ENCODE measurements at places on chromosomes 5 and 9.

- DNase-seq, result peak; percentile 68
Measured at GRCh38 chr5:149442563-149443182, 63.6 kb upstream of the IL17B start.

GRCh38 chr5:163424836-163425235 is 12.6 kb upstream of the CCNG1 start:
- no peak for DNase-seq

GRCh38 chr9:133181561-133181960 is 17.8 kb upstream of the GBGT1 start:
- no peak for DNase-seq

DNA sequence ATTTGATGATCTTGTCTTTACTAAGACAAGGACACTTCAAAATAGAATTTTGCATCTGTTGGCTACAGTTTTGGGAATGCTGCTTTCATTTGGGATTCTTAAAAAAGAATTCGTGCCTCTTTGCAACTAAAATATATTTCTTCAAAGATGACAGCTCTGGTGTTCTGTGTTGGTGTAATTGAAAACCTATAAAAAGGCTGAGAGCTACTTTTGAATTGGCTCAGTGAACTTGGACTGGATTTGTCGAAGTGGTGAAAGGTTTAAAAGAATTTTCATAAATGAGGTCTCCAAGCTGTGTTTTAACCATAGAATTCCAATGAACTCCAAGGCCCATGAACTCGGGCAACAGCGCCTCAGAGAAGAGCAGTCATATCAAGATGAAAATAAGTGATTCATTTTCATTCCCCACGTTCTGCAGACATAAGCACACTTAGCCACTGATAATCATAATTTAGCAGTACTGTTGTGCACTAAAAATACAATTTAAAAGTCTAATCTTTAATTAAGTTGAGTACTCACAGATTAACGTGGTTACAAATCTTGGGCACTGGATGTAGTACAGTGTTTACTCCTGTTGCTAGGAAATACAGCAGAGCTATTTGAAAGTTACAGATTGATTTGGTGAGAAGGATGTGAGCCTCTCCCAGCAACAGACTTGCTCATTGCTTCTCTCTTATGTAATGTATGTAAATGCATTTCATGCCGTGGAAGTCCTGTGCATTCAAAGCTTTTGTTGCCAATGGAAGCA is 10.9 kb downstream of the SNCAIP start:
- no peak for DNase-seq

GRCh38 chr5:123873846-123874245 is 361.9 kb downstream of the CSNK1G3 start:
- DNase-seq, result no peak

DNA sequence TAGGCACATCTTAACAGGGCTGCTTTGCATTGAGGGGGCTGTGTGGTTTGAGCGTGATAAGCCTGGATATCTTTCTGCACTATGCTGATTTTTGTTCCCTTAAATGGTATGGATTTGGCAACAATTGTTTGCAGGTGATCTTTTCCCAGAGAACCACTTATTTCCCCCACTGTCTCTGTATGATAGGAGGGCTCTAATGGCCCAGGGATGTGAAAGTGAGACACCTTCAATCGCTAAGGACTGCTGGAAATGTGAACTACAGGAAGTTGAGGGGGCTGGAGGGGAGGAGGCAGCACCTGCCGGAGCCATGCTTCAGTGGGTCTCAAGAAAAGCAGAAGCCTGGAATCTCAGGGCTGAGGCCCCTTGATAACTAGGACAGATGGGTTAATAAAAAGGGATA is 29.4 kb downstream of the SYK start:
- no peak for DNase-seq

DNA sequence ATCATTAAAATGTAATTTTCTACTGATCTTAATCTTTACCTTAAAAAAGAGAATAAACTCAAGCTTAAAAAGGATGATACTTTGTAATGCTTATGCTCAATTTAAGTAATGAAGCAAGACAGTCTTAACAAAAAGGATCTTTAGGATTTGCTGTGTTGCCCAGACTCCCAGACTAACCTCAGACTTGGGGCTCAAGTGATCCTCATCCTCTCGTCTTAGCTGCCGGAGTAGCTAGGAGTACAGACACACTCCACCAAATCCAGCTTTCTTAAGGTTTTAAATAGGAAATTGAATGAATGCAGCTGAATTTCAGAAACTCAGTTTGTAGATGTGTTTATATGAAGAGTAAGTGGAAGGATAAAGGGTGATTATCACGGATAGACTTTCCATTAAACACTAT is 400.5 kb upstream of the DAB2 start:
- DNase-seq, result no peak

DNA sequence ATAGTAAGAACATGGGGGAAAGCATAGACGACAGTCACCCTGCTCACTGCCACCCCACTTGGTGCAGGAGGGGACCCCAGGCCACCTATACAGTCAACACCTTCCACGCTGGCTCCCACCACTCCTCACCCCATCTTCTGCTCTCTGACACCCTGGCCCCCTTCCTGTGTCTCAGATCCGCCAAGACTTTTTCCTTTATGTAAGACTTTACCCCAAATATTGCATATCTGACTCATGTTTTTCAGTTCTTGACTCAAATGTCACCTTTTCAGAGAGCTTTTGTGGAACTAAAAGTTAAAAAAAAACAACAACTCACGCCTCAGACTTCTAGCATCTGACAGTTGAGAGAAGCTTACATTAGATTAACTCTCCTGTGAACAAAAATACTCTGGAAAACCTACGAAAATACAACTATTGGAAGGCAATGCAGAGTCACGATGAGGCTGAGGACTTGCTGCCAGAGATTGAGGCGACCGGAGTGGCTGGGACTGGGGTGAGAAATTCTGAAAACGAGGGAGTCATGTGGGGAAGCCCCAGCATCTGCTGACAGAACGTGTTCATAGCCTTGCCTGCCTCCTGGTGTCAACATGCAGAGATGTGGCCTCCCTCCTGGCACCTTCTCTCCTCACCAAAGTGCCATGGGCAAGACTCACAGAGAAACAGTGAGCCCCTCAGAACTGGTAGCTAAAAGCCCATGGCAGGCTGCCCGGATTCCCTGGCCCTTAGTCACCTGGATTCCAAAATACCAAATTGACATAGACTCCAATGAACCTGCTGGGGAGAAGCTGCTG is 22.4 kb upstream of the FCN2 start:
- DNase-seq, result peak; percentile 86

DNA sequence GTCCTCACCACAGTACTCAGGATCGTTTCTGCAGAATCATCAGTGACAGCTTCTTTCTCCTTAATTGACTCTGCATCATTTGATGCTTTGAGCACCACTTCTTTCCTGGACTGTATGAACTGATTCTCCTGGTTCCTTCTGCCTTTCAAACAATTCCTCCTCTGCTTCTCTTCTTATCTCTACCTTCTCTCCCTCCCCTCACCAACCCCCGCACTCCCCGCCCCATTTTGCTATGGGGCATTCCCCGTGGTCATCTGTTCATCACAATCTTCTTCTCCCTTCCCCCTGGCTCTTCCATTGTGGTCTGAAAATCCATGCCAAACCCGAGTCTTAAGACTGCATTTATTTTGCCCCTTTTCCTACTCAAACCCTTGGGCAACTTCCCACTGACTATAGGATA is 57.9 kb downstream of the FAM78A start:
- no peak for DNase-seq

GRCh38 chr5:78552729-78553342 is 95.7 kb downstream of the LHFPL2 start:
- DNase-seq, result no peak

DNA sequence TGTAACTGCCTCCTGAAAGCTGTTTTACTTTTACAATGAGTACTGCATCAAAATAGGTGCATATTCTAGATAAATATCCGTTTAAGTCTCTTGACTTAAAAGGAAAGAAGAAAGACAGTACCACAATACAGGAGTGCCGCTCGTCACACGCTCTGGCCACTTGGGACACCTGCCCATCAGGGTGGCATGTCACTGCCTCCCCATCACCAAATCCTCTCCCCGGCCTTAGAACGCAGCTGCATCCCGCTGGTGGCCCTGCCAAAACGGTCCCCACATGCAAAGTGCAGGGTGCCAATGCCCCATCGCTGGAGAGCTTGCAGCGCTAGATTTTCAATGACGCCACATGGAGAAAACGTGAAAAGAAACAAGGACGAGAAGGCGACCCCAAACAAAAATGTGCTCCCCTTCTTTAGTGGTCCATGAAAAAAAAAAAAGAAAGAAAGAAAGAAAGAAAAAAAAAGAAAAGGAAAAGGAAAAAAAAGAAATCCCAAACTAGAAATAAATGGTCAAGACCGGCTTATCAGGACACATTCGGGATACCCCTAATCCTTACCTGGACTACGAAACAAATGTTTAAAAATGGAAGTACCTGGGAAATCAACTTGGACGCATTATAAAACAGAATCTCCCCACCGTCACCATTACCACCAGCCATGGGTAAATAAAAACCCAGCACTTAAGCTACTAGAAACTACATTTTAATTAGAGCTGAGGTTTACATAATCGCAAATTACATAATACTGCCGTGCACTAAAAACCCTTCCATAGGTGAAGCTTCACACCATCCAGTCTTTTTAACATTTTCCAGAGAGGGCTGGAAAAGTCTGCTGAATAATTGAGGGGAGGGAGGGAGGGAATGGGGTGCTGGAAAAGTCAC is 1.0 kb downstream of the ANKH start:
- DNase-seq, result peak; percentile 34

DNA sequence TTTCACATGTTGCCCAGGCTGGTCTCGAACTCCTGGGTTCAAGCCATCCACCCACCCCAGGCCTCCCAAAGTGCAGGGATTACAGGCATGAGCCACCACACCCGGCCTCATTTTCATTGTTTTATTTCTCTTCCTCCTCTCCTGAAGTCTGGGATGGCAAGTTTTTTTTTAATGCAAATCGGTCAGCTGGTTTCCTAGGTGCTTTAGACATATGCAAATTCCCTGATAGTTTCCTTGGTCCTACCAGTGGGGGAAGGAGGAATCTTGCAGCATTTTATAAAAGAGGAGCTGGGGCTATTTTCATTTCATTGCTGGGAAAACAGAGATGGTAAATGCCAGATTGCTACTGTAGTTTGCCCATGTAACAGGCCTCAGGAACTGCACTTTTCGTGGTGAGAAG is 179.4 kb downstream of the ACTL7B start:
- no peak for DNase-seq

GRCh38 chr9:86783884-86784283 is 163.4 kb downstream of the GAS1 start:
- no peak for DNase-seq

- no peak for DNase-seq
Measured at GRCh38 chr5:9419794-9420193, 126.1 kb downstream of the SEMA5A start.

- DNase-seq, result no peak
Measured at GRCh38 chr5:16430349-16431089, 35.1 kb downstream of the ZNF622 start.

DNA sequence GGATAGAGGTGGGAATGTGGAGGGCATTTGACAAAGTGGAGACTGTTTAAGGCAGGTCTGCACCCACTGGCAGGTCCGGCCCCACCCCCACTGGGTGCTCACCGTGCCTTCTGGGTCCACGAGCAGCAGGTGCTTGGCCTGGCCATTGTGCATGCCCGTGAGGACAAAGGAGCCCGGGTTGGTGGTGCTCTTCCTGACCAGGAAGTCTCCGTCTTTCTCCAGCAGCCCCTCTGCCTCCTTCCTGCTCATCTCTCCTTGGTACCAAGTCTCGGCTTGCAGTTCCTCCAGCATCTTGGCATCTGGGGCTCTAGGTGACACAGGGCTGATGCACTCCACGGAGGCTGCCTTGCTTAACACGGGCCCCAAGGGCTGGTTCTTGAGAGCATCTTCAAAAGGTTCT is 46.6 kb downstream of the S1PR3 start:
- no peak for DNase-seq

GRCh38 chr9:110622368-110622767 is 42.8 kb upstream of the SVEP1 start:
- no peak for DNase-seq

DNA sequence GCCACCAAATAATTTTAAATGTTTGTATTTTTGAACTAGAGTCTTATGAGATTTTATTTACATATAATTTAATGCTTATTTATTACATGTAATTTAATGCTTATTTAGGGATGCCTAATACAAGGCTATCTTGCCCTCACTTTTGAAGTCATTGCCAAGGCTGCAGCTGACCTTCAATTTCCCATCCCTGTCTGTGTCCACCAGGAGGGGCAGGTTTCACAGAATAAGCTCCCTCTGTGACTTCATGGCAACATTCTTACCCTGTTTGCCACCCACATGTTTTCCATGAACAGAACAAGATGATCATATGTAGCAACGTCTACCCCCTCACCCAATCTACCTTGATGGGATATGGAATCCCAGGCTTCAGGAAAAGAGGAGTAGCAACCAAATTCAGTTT is 27.0 kb downstream of the C5 start:
- DNase-seq, result no peak

DNA sequence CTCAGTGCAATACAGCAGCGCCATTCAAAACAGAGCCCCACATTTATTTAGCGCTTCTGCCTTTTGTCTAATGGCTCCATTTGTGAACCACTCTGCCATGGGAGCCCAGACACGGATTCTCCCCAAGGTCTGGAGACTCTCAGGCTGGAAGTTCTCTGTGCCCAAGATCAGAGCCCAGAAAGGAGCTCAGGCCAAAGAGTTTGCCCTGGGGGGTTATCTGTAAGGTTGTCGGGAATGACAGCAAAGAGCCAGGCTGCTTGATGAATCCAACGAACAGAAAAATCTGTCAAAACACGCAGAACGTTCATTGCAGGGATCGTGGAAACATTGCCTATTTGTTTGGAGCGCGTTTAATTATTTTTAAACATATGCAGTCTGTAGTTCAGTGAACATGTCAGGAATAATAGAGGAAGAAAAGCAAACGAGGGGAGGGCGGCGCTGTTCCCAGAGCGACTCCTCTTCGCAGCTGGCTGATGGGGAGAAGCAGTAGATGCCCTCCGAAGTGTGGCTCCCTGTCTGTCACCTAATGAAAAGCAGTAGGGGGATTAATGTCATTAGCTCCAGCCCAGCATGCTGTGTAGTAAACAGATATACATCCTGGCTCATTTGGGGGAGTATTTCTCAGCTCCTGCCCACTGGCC is 464.9 kb upstream of the MPDZ start:
- DNase-seq, result no peak

- no peak for DNase-seq
Measured at GRCh38 chr9:87604886-87605588, 107.4 kb downstream of the DAPK1 start.

GRCh38 chr9:85167146-85167545 is 497.6 kb downstream of the NTRK2 start:
- DNase-seq, result no peak

DNA sequence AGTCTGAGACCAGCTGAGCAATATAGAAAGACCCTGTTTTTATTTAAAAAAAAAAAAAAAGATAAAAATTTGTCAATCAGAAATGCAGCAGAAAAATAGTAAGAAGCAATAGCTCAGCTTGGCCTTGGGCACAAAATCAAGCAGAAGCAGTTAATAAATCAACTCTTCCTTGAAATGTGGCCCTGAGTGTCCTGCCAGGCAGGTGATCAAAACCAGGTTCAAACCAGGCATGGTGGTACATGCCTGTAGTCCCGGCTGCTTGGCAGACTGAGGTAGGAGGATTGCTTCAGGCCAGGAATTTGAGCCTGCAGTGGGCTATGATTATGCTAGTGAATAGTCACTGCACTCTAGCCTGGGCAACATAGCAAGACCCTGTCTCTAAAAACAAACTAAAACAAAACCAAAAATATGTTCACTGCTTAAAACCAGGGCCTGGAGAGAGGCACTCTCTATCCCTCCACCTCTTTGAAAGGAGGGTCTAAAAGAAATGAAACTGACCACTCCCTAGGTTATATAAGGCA is 27.9 kb upstream of the KLF9 start:
- no peak for DNase-seq

GRCh38 chr5:95620870-95621838 is 1.3 kb downstream of the GPR150 start:
- peak; percentile 30 for DNase-seq

- DNase-seq, result no peak
Measured at GRCh38 chr5:10505517-10506095, 58.3 kb upstream of the ANKRD33B start.

All from activated CD4-positive, alpha-beta T cell treated with anti-CD3 and anti-CD28 coated beads, Interleukin-2, amount 50 U/mL, for 16 hours (primary cell).